Stimulated activated CD8-positive, alpha-beta memory T cell treated with anti-CD3 and anti-CD28 coated beads, Interleukin-15, amount 100 ng/mL, for 48 hours (primary cell): ENCODE measurements at places on chromosomes 1 and 21.

- DNase-seq = no peak
Measured at GRCh38 chr1:8364528-8365442, 46.9 kb downstream of the SLC45A1 start.

GRCh38 chr1:89548122-89548857 is 23.7 kb downstream of the LRRC8B start:
- no peak for DNase-seq

DNA sequence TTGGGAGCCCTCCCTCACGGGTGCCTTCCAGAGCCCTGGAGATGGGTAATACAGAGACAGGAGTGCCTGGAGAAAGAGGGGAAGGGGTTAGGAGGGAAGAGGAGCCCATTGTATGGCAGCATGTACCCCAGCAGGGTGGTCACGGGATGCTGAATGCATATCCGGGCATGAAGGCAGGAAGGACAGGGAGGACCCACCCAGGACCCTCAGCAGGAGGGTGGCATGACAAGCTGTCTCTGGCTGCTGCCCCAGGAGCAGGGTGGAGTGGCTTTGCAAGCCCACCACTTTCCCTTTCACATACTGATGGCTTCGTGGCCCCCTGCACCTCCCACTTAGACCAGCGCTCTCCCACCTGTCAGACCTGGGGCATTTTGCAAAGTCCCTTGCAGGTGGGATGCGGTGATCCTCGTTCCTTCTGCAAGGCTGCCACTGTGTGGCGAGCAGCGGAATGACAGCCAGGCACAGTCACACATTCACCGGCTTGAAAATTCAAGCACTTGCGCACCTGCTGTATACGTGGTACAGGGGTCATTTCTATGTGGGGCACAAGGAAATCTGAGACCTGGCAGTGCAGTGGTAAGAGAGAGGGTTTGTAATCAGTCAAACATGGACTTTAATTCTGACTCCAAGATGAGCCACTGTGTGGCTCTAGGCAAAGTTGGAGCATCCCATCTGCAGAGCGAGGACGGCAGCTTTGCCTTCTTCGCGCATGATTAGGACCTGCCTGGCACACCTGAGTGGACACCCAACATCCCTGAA is 53.2 kb upstream of the TMEM51 start:
- peak; percentile 26 for DNase-seq

GRCh38 chr1:11736746-11737639 is 1.1 kb downstream of the AGTRAP start:
- peak; percentile 11 for DNase-seq

- no peak for DNase-seq
Measured at GRCh38 chr1:169999761-170000160, 74.7 kb downstream of the KIFAP3 start.

- DNase-seq = no peak
Measured at GRCh38 chr1:67566803-67567377, 118.1 kb upstream of the GADD45A start.

- DNase-seq = no peak
Measured at GRCh38 chr1:241640867-241641622, 876 bp upstream of the CHML start.

DNA sequence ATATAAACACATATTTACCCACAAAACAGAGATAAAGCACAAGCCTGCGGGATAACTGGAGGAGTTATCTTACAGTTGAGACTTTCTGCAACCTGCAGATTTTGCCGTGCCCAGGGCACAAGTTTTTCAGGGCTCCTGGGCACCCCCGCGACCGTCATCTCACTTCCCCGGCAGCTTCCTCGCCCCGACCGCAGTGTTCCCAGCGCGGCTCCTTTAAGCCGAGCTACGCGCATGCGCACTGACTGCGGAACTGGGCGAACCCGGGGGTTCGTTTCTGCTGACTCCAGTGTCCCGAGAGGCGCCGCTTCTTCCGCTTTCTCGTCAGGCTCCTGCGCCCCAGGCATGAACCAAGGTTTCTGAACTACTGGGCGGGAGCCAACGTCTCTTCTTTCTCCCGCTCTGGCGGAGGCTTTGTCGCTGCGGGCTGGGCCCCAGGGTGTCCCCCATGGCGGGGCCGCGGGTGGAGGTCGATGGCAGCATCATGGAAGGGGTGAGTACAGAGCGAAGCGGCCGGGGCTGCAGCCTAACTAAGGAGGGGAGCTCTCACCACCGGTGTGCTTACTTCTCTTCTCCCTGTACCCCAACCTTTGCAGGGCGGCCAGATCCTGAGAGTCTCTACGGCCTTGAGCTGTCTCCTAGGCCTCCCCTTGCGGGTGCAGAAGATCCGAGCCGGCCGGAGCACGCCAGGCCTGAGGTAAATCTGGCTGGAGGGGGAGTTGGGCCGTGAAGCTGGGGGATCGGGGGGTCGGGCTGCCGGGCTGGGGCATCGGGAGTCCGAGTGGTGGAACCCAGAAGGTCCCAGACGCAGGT is at the start of gene RTCA:
Gene RTCA, plus strand, starts transcription at position 286 of the 810 bp plus-strand sequence. Its CDS starts 160 bp downstream, at position 446.
- peak; percentile 93 for DNase-seq
